Activated CD4-positive, CD25-positive, alpha-beta regulatory T cell treated with anti-CD3 and anti-CD28 coated beads, Interleukin-2, amount 50 U/mL, for 24 hours (primary cell): ENCODE measurements at places on chromosomes 5 and 9.

DNA sequence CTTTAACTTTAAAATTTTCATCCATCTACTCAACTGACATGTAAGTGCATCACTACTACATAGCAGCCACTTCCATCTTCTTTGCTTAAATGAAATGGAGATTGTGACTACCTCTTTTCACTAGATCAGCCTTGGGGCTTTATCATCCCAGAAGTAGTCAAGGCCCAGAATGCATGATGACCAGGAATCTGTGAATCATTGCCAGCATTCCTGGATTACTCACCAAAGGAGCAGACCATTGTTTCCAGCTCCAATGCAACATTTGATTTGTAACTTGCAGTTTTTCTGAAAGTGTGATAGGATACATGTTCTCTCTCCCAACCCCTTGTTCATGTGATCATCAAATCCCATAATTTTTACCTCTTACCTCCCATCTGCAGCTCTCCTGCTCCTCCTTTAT is 65.1 kb downstream of the PLPPR1 start:
- no peak for ATAC-seq

DNA sequence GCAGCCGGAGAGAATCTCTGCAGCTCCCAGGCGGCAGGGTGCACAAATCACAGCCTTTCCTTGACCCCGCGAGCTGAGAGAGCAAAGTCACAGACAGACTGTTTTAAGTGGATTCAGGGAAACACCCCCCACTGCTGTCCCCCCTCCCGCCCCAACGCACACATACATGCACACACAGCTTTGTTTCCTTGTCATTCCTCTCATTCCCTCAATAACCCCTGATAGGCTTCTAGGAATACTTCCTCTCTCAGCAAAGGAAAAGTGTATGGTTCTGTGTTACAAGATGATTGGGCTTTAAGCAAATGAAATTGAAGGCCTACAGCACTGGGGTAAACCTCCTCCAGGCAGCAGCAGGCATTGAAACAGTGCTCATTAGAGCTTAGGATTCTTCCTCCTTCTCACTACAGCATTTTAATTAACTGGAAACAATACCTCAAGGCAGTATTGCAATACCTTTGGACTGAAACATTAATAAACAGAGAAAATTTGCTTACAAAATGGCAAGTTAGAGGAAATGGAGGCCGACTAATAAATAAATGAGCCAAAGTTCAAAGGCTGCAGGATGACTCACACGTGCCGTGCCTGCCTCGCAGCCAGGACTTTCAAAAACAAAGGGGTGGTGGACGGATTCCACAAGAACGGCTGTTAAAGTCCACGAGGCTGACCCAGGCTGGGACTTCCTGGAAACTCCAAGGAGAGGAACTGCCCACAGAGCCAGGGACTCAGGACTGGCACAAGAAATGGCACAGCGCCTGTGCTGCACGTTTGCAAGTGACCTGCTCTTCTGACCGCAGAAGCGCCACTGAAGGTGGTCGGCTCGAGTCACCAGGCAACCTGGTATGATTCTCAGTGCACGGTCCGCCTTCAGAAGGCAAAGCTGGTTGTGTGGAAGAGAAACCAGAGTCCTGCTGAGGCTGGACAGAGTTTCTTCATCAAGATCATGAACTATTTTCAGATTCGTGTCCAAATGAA is 236.2 kb downstream of the SYK start:
- ATAC-seq: no peak

DNA sequence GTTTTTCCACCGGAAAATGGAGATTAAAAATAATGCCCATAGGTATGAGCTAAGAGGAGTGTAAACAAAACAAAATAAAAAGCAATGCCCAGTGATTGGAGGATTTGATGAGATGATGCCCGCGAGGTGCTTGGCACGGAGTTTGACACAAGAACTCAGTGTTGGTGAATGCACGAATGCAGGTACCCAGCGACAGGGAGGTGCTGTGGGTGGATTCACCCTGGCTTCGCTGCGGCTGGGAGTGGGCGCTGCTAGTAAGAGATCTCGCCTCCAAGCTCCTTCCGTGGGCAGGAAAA is 526 bp upstream of the STXBP1 start:
- peak; percentile 1 for ATAC-seq

DNA sequence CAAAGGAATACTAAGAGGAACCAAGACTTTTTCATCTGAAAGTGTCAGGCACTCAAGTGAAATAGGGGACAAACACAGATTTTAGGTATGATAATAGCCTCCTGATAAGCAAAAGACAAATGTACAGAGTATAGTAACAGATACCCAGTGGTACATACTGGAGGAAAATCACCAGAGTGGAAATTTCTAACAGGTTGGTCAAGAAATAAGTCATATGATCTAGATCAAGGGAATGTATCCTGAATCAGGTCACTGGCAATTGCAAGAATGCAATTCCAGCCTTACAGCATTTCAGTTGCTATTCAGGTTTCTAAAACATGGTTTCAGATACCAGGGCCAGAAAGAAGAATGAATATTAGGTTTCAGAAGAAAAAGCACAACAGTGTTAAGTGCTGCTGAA is 82.2 kb upstream of the SLCO6A1 start:
- no peak for ATAC-seq

GRCh38 chr9:38059233-38059936 is 9.6 kb downstream of the SHB start:
- no peak for ATAC-seq

DNA sequence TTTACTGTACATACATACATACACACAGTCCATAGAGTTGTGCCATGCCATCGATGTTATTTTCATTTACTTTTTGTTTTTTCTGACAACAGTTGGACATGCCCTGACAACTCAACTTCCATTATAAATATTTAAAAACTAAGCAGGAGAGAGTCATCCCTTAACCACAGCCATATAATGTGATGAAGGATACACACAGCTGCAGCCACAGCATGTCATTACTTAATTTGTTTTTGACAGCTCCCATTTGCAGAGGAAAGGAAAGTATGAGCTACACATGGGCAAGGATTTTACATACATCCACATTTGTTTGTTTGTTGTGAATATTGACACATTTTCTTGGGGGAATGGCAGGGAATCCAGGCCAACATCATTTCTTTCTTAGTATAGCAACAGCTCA is 91.5 kb upstream of the TUT7 start:
- no peak for ATAC-seq
